Stimulated activated CD8-positive, alpha-beta memory T cell treated with anti-CD3 and anti-CD28 coated beads, Interleukin-7, amount 100 ng/mL, for 1 hour (primary cell): ENCODE measurements at places on chromosomes 13 and 19.

GRCh38 chr13:50990065-50990817 is 80.7 kb downstream of the RNASEH2B start:
- DNase-seq: no peak

- DNase-seq: no peak
Measured at GRCh38 chr13:80877209-80877943, 536.5 kb upstream of the SPRY2 start.

- DNase-seq: peak; percentile 25
Measured at GRCh38 chr13:25574437-25575411, 202.9 kb downstream of the ATP8A2 start.

DNA sequence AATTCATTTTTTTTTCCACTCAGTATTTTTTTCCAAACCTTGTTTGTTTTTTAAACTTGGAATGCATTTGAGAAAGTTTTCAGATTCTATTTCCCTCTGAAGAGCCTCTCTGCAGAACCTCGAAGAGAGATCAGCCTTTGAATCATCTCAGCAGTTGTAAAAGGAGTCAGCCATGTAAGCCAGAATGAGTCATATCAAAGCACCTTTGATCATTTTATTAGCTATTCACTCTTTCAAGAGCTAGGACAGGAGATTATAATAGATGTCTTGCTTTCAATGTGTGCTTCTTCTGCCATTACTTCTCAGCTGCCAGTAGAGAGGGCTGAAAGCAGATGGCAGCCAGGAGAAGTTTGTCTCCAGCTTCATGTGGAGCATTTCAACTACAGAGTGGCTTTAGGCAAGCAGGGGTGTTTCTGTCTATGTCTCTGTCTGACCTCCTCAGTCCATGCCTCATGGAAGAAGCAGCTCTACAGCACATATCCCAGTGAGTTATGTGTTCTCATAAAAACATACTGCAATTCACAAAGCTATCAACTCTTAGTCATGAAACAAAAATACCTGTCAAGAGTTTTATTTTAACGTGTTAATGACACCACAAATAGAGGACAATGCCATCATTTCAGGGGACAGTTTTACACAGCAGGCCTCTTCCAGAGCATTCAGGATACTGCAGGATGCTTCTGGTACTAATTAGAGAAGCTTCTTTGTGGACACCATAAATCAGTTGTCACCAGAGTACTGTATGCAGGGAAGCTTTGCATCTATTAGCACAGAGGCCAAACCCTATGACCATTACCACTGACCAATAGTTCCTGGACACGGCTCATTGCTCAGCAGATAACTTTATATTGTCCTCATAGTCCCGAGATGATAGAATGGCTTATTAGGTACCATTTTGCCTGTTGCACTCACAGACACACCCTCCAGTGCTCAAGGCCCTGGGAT is 94.3 kb downstream of the NHLRC3 start:
- DNase-seq: no peak

DNA sequence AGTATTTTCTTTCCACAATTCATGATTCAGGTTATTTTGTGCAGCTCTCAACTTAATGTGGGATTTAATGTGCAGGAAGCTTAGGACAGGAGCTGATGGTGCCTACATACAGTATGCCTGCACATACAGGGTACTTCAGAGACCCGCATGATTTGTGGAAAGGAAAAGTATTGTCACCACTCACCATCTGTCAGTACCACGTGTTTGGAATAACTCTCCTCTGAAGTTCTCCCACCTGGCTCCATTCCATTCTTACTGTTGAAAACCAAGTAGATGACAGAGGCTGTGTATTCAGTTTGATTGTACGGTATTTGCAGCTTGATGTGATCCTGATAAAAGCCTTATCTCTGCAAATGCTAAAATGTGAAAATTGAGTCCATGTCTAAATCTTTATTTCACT is 85.7 kb downstream of the ZAR1L start:
- DNase-seq: no peak

DNA sequence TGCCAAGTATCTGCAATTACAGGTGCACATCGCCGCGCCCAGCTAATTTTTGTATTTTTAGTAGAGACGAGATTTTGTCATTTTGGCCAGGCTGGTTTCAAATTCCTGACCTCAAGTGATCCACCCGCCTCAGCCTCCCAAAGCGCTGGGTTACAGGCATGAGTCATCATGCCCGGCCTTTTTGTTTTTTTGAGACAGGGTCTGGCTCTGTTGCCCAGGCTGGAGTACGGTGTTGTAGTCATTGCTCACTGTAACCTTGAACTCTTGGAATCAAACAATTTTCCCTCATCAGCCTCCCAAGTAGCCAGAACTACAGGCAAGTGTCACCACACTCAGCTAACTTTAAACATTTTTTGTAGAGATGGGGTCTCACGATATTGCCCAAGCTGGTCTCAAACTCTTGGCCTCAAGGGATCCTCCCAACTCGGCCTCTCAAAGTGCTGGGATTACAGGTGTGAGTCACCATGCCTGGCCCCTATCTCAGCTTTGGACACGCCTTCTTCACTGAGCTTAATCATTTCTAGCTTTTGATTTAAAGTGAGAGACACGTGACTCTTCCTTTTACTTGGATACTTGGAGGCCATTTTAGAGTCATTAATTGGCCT is 4.0 kb upstream of the IRGC start:
- DNase-seq: no peak

- DNase-seq: no peak
Measured at GRCh38 chr19:46915386-46915785, 54.6 kb downstream of the ARHGAP35 start.

DNA sequence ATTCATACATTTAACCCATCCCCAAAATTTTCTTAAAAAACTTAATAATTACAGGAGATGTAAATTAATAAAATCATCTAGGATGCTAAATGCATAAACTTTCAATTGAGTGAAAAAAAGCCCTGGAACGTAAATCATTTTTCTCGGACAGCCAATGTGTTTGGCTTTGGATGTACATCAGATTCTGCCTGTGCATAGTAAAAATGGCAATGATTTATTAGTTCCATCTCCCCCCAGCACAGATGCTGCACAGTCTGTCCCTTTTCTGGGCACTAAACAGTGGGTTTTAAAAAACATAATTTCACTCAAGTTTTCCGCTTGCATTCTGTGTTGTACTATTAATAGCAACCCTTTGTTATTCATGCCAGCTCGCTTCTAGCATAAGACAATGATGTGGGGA is 147.7 kb downstream of the TM9SF2 start:
- DNase-seq: no peak

DNA sequence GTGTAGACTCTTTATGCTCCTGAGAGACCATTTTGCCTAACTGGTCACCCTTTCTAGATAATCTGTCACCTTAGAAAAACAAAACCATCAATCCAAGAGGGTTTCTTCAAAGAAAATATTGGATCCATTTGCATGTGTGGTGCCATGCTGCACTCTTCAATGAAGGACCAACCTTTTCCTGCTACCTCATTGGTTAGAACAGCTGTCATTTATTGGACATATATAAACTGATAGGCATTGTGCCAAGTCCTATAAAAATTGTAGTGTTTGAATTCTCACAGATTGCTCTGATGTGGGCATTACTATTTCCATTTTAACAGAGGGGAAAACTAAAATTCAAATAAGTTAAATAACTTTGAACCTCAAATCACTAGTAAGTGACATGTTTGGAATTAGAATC is 333.2 kb downstream of the MYO16 start:
- DNase-seq: no peak

- no peak for DNase-seq
Measured at GRCh38 chr19:51749979-51750378, 1.7 kb downstream of the FPR1 start.

GRCh38 chr19:49152119-49152550 is 3.1 kb downstream of the HRC start:
- DNase-seq: no peak

DNA sequence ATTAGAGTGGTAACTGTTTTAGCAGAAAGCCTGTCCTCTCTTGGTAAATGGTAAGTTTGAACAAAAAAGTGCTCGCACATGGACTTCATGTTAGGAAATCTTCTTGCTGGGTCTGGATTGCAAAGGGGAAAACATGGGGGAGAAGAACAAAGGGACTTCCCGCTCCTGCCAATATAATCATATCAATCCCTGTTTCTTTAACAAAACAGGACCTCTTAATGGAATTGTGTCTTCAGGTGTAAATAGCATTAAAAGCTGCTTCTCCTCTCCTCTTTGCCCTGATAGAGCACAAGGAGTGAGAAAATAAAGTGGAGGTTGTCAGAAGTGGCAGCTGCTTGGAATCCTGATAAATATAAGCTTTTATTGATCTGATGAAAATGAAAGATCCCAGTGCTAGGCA is 20.4 kb upstream of the ZNF536 start:
- no peak for DNase-seq

GRCh38 chr13:24916464-24916863 is 152.5 kb downstream of the RNF17 start:
- DNase-seq: no peak

- no peak for DNase-seq
Measured at GRCh38 chr19:44745341-44745831, 3.1 kb upstream of the BCL3 start.

- no peak for DNase-seq
Measured at GRCh38 chr19:11434703-11435056, 241 bp downstream of the ODAD3 start.

GRCh38 chr13:33480561-33480960 is 195.0 kb upstream of the STARD13 start:
- no peak for DNase-seq

DNA sequence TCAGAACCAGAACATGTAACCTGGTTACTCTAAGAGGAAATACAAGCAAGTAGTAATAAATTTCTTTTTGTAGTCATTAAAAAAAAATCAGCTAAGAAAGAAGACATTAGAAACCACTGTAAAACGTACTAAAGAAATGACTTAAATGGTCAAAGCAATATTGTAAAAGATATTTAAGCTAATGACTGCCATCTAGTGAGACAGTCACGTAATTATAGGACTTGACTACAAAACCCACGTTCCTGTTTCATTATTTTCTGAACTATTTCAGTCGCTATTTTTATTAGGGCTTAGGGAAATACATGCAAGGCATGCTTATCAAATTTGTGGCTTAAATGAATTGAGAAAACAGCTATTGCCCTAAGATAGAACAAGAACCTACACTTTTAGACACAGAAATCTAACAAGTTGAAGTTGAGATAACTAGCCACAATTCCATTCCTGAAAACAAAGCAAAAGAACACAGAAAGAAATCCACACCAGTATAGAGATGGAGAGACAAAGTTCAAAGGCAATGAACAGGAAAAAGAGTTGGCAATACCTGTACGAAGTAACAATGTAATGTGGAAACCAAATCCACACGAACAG is 17.9 kb downstream of the ALG5 start:
- DNase-seq: no peak

DNA sequence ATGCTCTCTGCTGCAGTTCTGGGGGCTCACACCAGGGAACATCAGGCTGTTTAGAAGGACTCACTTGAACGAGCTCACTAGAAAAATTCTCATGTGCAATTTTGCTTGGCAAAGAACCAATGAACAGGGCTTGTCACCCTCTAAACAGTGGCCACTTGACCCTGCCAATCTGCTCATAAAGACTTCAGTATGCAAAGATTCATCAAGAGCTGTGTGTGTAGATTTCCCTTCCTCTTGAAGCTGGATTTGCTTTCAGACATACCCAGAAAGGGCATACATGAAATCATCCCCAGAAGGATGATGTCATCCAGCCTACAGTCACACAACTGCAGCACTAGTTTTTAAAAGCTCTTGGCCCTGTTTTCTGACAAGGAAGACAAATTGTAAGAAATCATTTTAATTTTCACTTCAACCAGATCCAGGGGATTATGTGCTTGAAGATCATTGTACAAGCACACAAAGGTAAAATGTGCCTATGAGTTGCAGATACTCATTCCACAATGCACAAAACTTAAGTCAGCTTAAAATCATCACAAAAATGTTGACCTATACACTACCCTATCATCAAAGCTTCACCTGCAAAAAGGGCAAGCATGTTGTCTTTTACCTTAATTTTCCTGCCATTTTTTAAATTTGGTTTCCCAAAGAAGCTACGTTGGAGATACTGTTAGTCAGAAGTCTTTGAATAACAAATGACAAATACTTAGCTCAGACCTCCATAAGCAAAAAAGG is 5.2 kb upstream of the STK24 start:
- DNase-seq: no peak

- no peak for DNase-seq
Measured at GRCh38 chr19:38759590-38760003, 13.7 kb downstream of the LGALS7 start.

GRCh38 chr19:38571682-38572081 is 46.1 kb downstream of the MAP4K1 start:
- DNase-seq: no peak

GRCh38 chr13:75365724-75366173 is 116.2 kb downstream of the TBC1D4 start:
- no peak for DNase-seq

DNA sequence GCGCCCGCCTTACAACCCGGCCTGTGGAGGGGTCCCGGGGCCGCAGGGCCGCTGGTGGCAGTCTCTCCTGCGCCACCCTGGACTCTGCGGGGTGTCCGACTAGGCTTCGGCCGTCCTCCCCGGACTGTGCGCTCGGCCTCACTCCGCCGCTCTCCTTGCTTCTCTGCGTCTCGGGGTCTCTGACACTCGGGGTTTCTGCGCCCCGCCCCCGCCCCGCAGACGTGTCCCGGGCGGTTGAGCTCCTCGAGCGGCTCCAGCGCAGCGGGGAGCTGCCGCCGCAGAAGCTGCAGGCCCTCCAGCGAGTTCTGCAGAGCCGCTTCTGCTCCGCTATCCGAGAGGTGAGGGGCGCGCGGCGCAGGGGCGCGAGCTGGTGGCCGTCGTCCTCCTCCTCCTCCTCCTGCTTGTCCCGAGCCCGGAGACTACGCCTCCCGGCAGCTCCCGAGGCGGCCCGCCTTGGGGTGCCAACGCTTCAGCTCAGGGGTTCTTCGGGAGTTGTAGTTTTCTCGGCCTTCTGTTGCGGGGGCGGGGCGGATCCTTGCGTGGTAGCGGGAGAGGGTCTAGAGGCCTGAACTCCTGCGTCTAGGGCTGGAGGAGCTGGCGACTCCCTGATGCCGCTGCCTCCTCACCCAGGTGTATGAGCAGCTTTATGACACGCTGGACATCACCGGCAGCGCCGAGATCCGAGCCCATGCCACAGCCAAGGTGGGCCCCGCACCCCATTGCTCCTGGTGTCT is 627 bp downstream of the LIN7B start:
- no peak for DNase-seq

- DNase-seq: no peak
Measured at GRCh38 chr19:53157626-53158025, 1.2 kb downstream of the ZNF347 start.

- DNase-seq: no peak
Measured at GRCh38 chr13:62387647-62388046, 972.0 kb upstream of the PCDH20 start.

- no peak for DNase-seq
Measured at GRCh38 chr13:42990291-42991232, 1.5 kb downstream of the EPSTI1 start.

- DNase-seq: no peak
Measured at GRCh38 chr19:34487651-34488051, 6.1 kb downstream of the WTIP start.

- no peak for DNase-seq
Measured at GRCh38 chr13:21638319-21639282, 32.3 kb upstream of the FGF9 start.

GRCh38 chr13:51704399-51705313 is 99.3 kb downstream of the DHRS12 start:
- no peak for DNase-seq
